Stimulated activated CD4-positive, alpha-beta T cell treated with anti-CD3 and anti-CD28 coated beads, Interleukin-15, amount 100 ng/mL, for 48 hours (primary cell): ENCODE measurements at places on chromosomes 2 and 18.

DNA sequence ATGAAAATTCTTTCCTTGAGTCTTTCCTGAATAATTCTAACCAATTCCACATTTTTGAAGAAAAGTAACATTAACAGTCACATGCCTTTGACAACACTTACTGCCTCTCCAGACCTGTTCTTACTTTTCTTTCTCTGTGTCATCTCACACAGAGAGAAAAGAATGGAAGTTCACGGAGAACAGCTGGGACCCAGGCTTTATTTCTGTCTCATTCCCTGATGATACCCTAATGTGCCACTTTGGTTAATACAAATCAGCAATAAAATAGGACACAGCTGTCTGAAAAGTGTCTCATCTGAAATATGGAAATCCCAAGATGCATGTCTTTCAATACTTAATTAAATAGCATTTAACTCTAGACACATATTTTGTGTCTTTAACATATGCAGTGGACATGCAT, 42.1 kb upstream of the RAB27B start:
- DNase-seq: no peak

DNA sequence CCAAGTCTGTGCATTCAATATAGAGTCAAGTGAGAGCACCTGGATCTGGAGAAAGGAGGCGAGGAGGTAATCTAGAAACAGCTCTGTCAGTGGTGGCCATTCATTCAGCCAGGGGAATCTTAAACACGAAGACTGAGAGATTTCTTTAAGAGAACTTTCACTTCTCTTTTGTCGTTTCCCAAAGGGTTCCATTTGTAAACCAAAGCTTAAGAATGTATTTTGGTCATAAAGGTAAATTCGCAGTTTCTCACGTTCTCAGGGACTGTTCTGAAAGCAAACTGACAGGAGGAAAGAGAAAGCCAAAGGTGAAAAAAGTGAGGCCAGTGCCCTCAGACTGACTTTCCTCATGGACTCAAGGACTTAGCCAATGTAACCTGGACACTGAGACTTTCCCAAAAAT, 513.5 kb downstream of the CMPK2 start:
- DNase-seq: no peak

DNA sequence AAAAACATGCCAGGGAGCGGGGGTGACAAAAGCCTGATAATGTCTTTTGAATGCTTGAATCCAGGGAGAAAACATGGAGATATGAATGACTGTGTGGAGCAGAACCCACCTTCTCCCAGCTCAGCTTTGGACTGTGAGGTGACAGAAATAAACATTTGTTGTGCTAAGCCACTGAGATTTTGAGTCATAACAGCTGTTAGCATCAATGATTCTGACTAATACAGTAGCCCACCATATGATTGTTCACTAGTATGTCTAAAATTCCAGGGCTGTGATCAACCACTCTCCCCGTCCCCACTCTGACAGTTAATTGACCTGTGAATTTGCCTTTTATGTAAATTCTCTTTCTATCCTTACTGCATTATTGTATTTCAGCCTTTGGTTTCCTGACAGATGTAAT, 69.1 kb downstream of the PDK1 start:
- DNase-seq: no peak

DNA sequence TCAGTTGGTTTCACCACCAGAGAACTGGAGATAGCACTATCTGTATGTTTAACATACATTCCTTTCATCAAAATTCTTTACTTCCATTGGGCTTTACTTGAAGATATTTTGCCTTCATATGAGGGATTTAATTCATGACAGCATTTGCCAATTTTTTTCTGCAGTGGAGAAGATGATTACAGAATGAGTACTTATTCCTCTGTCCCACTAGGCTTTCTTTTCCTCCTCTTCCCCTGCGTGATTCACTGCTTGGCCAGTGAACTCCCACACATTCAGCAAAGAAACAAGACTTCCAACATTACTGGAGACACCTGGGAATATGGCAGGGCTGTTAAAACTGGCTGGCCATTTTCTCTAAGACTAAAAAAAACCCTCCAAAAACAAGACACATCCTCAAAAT, 425.8 kb upstream of the KCNH7 start:
- no peak for DNase-seq

- DNase-seq: no peak
These were observed 62.7 kb upstream of the KIF5C start for GRCh38 chr2:148812306-148812705.

- no peak for DNase-seq
These were observed 81.1 kb upstream of the TAF1B start for GRCh38 chr2:9762164-9762563.

GRCh38 chr2:105790461-105791149, 45.9 kb downstream of the NCK2 start:
- no peak for DNase-seq
